ENCODE measurements at places on chromosomes 1 and 21. TPM values are rescaled to one million over a fixed set of nuclear protein-coding genes. Genes with fewer than 3 reads are reported as not detected.
A peak's percentile ranks its signal among the peaks of the same experiment; 100 is the strongest.

The CLCA4 gene
- not detected for total RNA-seq

The LYPD8 gene
- total RNA-seq = not detected

The ANGPTL3 gene
- not detected for total RNA-seq

The CYP4A22 gene
- not detected for total RNA-seq

DNA sequence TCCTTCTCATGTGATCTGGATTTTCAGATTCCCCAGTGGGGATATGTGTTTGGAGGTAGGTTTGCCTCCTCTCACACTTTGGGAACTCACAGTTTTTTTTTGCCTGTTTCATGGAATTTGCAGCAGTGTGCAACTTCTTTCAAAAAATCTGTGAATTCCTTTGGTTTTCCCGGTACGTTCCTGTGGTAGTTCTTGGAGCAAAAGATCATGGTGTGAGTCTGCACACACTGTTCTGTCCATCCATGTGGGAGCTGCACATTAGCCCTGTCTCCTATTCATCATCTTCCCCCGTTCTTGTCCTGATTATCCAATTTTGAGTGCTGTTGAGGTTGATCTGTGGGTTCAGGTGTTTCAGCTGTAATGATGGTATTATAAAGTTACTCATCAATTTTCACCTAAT is 30.3 kb upstream of the TACSTD2 start:
- no peak for DNase-seq

GRCh38 chr1:243946253-243946652 is 96.2 kb upstream of the AKT3 start:
- no peak for DNase-seq

DNA sequence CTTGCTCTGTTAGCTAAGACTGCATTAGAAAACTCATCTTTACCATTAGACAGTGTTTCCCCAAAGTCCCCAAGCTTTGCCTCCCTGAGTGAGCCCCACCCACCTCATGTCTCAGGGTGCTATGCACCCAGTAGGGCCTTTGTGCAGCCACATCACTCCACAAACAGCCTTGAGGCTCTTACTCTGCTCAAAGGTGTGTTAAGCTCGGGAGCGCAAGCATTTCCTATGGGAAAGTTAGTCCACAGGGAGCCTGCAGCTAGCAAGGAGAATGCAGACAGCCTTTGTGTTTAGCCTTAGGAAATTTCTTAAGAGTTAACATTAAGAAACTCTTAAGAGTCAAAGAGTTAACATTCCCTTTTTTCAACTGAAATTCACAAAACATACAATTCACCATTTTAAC is 278.8 kb downstream of the AJAP1 start:
- no peak for DNase-seq

- no peak for DNase-seq
Measured at GRCh38 chr1:116446686-116447085, 73.6 kb downstream of the ATP1A1 start.

GRCh38 chr1:6218375-6219164 is 12.7 kb downstream of the RNF207 start:
- DNase-seq = no peak

DNA sequence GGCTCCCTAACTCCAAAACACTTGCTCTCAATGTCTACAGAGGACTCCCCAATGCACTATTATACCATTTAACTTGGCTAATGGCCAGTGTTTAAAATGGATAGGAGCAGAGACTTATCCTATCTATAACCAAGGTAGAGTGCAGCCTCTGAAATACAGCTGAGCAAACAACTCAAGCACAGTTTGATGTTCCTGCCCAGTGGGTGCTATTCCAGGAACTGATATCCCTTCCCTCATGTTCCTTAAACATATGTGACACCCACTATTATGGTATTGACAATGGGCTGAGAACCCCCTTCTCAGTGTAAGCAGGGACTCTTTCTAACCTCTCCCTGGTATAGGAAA is 51.7 kb downstream of the SH3GLB1 start:
- DNase-seq = no peak

DNA sequence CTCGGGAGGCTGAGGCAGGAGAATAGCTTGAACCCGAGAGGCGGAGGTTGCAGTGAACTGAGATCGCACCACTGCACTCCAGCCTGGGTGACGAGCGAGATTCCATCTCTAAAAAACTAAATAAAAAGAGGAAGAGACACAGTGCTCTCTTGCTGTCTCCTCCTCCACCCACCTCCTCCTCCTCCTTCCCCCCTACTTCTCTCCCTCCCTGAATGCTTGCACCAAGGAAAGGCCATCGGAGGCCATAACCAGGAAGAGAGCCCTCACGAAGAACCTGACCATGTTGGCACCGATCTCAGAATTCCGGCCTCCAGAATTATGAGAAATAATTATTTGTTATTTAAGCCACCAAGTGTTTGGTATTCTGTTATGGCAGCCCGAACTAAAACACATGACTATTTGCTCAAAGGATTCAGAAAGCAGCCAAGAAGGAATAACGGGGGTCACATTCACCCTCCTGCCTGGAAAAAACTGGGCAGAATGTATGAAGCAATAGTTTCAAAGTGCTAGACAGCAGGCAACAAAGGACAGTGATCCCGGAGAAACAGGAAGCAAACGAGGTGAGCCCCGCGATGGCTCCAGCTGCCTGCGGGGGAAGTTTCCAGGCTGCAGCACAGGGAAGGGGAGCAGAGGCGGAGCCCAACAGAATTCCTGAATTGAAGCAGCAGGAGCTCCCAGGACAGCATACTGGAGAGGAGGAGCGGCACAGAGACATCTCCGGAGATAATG is 35.8 kb downstream of the LDLRAD1 start:
- no peak for DNase-seq

DNA sequence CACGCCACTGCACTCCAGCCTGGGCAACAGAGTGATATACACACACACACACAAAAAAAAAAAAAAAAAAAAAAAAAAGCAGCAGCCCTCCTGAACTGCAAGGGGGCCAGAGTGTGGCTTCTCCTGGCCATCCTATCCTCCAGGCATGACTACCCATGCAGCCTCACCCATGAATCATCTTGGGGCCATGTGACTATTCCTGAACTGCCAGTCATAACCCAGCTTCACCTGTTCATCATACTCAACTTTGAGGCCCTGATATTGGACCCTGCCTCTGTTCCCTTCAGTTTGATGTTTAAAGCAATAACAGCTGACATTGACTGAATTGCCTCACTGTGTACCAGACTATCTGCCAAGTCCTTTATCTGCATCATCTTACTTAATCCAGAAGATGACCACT is 2.8 kb upstream of the HPCAL4 start:
- DNase-seq = no peak

DNA sequence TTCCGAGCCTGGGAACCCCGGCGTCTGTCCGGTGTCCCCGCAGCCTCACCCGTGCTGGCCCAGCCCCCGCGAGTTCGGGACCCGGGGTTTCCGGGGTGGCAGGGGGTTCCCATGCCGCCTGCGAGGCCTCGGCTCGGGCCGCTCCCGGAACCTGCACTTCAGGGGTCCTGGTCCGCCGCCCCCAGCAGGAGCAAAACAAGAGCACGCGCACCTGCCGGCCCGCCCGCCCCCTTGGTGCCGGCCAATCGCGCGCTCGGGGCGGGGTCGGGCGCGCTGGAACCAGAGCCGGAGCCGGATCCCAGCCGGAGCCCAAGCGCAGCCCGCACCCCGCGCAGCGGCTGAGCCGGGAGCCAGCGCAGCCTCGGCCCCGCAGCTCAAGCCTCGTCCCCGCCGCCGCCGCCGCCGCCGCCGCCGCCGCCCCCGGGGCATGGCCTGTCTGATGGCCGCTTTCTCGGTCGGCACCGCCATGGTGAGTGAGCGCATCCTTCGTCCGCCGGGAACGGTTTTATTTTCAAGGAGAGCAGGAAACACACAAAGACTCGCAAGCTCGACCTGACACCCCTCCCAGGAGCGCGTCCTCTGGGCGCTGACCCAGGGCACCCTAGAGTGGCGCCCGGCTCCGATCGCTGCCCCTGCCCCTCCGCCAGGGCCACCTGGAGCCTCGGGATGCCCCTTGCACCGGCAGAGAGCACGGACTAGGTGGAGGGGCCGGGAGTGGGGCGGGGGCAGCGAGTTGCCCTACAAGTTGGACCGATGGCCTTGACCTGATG is at the start of gene ABCG1:
Gene ABCG1, plus strand, starts transcription at position 305 of the 770 bp plus-strand sequence. Its CDS starts 123 bp downstream, at position 428.
- peak; percentile 60 for DNase-seq

DNA sequence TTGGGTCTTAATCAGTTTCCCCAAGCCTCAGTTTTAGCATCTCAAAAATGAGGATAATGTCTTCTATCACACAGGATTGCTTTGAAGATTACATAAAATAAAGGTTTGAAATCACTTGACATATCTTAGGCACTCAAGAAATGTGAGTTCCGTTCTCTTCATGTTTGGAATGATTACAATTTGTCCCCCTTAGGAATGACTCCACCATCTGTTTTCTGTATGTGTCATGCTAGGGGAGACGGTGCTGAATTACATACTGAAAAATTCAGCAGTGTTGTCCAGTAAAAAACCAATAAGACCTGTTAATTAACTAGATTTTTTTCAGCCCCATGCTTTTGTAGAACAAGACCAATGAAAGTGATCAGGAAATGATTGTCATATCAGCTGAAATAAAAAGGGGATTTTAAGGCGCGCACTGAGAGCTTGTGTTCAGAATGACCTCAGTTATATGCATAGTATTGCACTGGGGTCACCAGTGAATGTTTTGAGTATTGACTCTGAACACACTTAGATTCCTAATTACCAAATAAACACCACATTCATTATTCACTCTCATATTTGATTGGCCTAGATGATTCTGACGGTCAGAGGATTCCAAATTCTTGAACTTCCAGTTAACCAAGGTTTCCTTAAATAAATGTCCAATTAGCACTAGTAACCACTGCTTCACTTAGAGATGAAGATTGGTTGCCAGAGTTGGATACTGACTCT is 114.5 kb upstream of the KCNK2 start:
- no peak for DNase-seq

GRCh38 chr1:38029081-38029681 is 16.6 kb downstream of the UTP11 start:
- no peak for DNase-seq

- DNase-seq = no peak
Measured at GRCh38 chr1:159862031-159862430, 426 bp downstream of the VSIG8 start.

DNA sequence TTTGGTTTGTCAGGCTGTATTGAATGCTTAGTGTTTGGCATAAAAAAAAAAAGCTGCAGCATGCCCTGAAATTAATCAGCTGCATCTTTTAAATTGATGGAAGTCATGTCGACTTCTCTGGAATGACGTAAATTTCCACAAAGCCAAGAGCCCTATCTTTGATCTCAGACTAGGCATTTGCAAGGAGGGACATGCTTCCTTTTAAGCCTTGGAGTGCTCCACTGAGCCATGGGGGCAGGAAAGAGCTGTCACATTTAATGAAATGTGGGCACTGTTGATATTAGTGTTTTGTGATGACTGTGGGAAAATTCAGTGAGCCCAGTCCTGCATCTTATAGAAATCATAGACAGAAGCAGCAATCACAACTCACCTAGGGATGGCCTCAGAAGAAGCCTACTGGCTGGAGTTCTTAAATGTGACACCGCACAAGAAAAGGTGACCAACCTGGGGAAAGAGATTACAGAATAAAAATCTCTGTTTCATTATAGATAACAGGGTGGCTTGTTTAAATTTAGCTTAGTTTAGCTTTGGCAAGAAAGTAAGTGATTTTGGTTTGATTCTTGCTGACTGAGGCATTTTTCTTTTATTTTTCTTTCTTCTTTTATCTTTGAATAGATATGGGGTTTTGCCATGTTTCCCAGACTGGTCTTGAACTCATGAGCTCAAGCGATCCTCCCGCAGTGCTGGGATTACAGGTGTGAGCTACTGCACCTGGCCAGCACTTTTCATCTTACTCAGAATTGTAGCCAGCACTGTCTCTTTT is 188.2 kb downstream of the HHAT start:
- DNase-seq = no peak

Data from T-cell (primary cell).